ENCODE measurements at places on chromosomes 16 and 17. TPM values are rescaled to one million over a fixed set of nuclear protein-coding genes. Genes with fewer than 3 reads are reported as not detected.

Gene RND2
- not detected for total RNA-seq

Gene ACSM2A
- total RNA-seq, result not detected

Gene ZG16B
- total RNA-seq, result not detected

Gene TBC1D3G
- total RNA-seq, result not detected

Gene CSH2
- 5.3 TPM for total RNA-seq

Gene P2RX1
- total RNA-seq, result 0.63 TPM

Gene TEDC2
- total RNA-seq, result 0.34 TPM

Gene BEAN1
- not detected for total RNA-seq

Gene QPRT
- total RNA-seq, result 1.4 TPM

Gene EMP2
- not detected for total RNA-seq

DNA sequence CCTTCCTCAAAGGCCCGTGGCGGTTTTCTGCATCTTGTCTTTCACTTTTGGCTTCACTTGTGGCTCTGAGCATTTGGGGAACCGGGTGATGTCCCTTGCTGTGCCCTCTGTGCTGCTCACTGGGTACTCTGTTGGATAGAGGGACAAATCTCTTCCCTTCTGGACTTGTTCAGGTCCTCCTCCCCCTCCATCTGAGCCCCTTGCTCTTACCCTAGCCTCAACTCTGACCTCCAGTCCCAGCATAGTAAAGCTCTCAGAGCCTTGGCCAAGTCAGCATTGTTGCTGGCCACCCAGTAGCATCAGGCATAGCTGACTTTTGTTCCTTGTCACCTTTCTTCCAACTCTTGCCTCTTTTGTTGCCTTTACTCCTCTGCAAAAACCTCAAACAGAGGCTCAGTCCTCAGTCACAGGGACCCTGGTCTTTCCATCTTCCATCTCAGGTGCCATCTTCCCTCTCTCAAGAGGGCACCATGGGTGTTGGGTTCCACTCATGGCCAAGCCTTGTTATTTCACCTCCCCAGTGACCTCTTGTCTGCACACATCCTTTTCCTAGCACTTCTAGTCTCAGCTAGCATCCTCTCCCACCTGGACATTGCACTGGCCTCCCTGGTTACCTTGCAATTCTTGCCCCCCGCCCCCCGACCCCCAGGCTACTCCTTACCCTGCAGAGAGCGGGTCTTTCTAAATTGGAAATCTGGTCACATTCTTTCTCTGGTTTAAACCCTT is 393 bp upstream of the PSMB10 start:
- DNase-seq, result peak; percentile 84

DNA sequence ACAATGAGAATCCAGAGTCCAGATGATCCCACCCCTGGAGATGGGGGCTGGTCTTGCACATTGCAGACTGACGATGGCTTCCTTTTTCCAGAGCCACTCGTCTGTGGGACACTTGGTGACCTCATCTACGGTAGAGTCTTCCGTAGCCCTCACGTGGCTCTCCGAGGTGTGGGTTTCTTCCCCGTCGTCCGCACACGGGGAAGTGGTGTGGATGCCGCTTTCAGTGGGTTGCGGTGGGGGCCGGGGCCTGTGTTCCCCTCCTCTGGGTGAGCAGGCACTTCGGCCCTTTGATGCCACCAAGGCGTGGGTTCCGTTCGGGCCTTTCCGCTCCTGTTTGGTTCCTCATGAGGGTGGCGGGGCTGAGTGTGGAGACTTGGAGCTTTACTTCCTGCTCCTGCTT is 21.4 kb downstream of the BAIAP2 start:
- DNase-seq, result no peak

DNA sequence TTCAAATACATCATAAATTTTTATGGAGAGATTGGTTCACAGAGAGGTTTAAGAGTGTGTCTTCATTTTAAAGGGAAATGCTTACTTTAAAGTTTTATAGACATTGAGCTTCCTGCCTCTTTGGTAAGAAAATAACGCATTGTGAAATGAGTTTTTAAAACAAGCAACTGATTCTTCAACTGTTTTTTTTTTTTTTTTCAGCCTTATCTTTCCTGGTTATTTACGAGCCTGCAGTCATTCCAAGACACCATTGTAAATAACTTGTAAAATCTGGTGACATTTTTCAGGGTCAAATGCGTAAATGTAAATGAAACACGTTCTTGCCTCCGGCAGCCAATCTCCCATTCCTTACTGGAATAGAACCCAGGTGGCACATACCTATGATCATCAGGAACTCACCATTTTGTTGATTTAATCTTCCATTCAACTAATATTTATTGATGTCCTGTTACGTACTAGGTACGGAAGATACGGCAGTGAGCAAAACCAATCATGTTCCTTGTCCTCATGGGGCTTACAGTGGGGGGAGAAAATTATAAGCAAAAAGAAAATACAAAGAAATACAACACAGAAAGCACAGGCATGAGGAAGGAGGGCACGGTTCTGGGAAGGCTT is 33.2 kb upstream of the CDYL2 start:
- DNase-seq, result no peak

DNA sequence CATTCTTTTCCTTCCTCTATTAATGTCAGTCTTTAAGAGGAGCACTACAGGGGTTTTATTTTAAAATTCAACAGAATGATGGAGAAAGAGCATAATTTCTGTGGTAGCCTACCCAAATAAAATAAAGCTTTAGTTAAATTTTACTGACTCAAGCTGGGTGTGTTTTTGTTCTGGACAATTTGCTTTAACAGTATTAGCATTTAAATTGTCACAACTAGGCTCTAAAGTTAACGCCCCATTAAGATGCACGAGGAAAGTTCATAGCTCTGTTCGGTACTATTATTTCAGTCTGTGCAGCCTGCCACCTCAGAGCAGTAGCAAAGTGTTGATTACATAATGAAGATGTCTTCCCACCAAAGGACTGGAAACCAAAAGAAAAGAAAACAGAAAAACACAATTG is 52.0 kb downstream of the CDK12 start:
- no peak for DNase-seq

- DNase-seq, result no peak
These were observed 29.6 kb upstream of the FOXK2 start for GRCh38 chr17:82489851-82490511.

DNA sequence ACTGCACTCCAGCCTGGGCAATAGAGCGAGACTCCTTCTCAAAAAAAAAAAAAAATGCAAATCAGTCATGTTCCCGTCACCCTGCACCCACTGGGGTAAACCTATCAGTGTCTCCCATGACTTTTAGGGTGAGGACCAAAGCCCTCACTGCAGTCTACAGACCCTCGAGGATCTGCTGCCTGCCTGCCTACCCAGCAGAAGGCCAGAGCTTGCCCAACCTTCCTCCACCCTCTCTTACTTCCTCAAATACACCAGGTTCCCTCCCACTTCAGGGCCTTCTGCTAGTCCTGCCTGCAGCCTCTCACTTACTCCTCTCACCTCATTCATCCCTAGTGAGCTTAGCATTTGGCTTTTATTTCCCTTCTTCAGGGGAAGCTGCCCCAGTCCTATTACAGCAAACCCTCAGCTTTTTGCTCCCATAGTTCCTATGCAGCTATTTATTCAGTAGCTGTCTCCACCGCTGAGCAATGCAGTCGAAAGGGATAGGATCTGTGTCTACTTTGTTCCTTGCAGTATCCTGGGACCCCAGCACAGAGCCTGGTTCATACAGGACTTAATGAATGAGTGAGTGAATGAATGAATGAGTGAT is 17.8 kb upstream of the TOB1 start:
- no peak for DNase-seq

DNA sequence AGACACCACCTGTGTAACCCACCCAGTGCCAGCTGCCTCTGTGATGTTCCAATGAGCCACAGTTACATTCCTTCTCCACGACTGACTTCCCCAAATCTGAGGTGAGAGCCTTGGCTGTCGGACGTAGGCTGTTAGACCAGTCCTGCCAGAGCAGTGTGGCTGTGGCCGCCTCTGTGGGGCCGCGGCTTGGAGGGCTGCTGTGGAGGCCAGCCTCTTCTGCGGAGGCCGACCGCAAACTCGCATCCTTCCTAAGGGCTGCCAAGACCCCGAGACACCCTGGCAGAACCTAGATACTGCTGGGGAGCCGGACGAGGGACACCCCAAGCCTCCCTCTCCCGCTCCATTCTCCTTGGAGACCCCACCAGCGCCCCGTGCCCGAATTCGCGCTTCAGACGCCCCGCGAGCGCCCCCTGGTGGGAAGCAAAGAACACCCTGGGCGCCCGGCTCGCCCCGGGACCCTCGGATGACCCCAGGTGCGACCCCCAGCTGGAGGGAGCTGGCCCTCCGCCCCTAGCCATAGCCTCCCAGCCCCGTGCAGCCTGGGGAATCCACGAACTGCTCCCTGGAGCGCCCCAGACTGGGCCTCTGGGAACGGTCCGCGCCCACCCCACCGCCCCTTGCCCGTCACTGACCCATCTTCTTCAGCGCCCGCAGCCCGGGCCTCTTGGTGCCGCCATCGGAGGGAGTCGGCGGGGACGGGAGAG is 547 bp downstream of the PLCD3 start:
- DNase-seq, result peak; percentile 36

GRCh38 chr17:16171613-16172012 is 43.7 kb downstream of the NCOR1 start:
- no peak for DNase-seq

GRCh38 chr17:80501741-80502577 is 25.6 kb upstream of the NPTX1 start:
- no peak for DNase-seq

GRCh38 chr16:11639925-11640899 is 28.0 kb upstream of the SNN start:
- no peak for DNase-seq

DNA sequence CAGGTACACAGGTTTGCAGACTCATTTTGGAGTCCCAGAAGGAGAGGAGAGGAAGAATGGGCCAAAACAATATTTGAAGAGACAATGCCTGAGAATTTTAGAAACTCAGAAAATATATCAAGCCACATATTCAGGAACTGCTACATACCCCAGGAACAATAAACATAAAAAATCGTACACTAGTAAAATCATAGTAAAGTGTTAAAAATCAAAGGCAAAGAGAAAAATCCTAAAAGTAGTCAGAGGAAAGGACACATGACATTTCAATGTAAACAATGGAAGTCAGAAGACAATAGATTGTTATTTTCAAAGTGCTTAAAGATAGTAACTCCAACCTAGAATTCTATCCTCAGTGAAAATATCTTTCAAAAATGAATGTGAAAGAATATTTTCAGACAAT is 28.5 kb upstream of the NACA2 start:
- no peak for DNase-seq

GRCh38 chr17:42566883-42567573 is at the start of gene MLX:
TSS of gene MLX (plus strand) at chr17:42567100. CDS start at chr17:42567125, 25 bp downstream.
- DNase-seq, result peak; percentile 89

DNA sequence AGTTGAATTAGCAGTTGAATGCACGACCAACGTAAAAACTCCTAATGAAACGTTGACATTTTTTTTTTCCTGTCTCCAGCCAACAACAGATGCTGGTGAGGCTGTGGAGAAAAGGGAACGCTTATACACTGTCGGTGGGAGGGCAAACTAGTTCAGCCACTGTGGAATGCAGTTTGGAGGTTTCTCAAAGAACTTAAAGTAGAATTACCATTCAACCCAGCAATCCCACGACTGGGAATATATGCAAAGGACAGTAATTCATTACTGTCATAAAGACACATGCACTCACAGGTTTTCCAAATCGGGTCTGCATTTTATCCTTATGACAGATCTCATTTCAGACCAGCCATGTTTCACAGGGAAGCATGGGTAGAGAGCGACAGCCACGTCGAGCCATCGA is 3.5 kb upstream of the WFDC1 start:
- DNase-seq, result no peak

- DNase-seq, result no peak
These were observed 198.5 kb upstream of the HS3ST4 start for GRCh38 chr16:25493136-25493811.

- DNase-seq, result no peak
These were observed 180.2 kb upstream of the N4BP1 start for GRCh38 chr16:48790151-48790550.

- no peak for DNase-seq
These were observed 30.5 kb downstream of the PIK3R6 start for GRCh38 chr17:8836821-8837562.

GRCh38 chr16:22353191-22353919 is 21.1 kb downstream of the CDR2 start:
- peak; percentile 48 for DNase-seq

DNA sequence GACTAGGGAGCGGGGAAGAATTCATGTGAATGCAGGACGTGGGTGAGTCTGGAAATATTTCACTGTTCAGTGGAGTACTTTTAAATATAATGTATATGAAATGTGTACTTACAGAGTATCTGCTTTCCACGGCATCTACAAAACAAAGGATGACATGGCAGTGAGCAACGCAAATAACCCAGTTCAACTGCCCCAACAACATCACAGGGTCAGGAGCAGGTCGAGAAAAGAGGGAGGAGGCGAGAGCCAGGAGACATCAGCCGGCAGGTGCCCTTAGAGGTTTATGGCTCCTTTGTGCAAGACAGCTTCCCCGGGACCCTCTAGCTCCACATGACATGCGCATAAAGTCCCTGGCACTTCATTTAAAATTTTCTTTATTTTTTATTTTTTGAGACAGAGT is 61.1 kb downstream of the PECAM1 start:
- DNase-seq, result no peak

- no peak for DNase-seq
These were observed 12.8 kb downstream of the CDK3 start for GRCh38 chr17:76013377-76013932.

GRCh38 chr16:59754854-59755253 is 1020.7 kb upstream of the GOT2 start:
- DNase-seq, result no peak

GRCh38 chr17:4971826-4972225 is 4.2 kb upstream of the SPAG7 start:
- DNase-seq, result no peak

- DNase-seq, result no peak
These were observed 729.3 kb upstream of the KIF2B start for GRCh38 chr17:53093391-53093790.

DNA sequence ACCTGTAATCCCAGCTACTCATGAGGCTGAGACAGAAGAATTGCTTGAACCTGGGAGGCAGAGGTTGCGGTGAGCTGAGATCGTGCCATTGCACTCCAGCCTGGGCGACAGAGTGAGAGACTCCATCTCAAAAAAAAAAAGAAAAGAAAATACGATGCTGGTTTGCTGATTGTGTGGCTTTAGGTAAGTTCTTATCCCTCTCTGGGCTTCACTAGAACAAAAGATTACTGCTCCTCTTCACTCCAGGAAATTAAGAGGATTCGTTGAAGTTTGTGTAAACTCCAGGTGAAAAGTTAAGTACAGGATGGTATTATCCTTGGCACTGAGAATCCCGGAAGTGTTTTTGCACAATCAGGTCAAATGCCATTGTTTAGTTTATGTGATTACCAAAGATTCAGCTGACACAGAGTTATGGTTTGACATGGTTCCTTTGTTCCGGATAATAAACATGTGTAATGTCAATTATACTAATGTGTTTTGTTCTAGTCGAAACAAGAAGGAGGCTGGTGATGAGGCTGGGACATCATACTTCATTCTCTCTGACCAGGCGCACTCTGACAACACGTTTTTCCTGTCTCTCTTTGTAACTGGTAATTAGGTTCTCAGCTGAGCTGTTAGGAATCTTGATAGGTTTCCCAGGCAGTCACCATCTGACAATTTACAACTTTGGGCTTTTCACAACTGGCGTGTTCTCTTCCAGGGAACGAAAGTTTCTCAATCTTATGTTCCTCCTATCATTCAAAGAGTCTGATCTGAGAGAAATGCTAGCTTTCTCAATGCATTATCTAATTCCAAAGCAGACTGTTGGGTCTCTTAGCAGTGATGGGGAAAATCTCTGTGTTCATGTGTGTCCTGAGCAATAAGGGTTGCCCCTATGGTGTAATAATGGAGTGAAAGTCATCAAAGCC is 10.8 kb upstream of the TAOK1 start:
- no peak for DNase-seq
